DND-41 (cell line): ENCODE measurements at places on chromosomes 7 and 10.

DNA sequence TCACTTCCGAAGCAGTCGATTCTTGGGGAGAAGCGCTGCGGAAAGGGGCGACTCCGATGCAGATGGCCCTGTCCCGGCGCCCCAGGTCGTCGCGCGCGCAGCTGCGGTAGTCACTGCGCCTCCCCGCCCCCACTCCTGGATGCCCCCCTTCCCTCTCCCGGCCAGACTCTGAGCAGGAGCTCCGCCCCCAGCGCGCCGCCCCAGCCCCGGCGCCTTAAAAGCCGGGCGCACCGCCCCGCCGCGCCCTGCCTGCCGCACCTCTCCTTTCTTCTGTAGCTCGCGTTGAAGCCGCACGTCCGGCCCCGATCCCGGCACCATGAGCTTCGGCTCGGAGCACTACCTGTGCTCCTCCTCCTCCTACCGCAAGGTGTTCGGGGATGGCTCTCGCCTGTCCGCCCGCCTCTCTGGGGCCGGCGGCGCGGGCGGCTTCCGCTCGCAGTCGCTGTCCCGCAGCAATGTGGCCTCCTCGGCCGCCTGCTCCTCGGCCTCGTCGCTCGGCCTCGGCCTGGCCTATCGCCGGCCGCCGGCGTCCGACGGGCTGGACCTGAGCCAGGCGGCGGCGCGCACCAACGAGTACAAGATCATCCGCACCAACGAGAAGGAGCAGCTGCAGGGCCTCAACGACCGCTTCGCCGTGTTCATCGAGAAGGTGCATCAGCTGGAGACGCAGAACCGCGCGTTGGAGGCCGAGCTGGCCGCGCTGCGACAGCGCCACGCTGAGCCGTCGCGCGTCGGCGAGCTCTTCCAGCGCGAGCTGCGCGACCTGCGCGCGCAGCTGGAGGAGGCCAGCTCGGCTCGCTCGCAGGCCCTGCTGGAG lies at the start of gene INA:
TSS of gene INA (plus strand) at position 243 of the 817 bp plus-strand sequence. CDS start at position 317, 74 bp downstream.
- peak; percentile 55 for DNase-seq
- H3K27ac ChIP-seq, result no peak within 1 kb of the TSS
- H3K27me3 ChIP-seq, result peaks cover 6% of the 10 kb centered on the region
- peak within 1 kb of the TSS; percentile 7; the same call in 1 of the 2 replicates for H3K4me3 ChIP-seq
- H3K36me3 ChIP-seq, result no peaks in the 10 kb centered on the region

GRCh38 chr10:125708971-125709503 lies 10.5 kb upstream of the EDRF1 start:
- no peaks in the 10 kb centered on the region for H3K4me1 ChIP-seq
- H3K27me3 ChIP-seq, result peaks cover 6% of the 10 kb centered on the region
- H3K36me3 ChIP-seq, result no peaks in the 10 kb centered on the region
- no peak for DNase-seq
- no peak overlapping the region for H3K4me3 ChIP-seq

GRCh38 chr7:138324941-138325340 lies 135.1 kb upstream of the TRIM24 start:
- no peak overlapping the region for H3K27ac ChIP-seq
- H3K27me3 ChIP-seq, result no peaks in the 10 kb centered on the region

GRCh38 chr7:78039790-78040776 lies 241.5 kb downstream of the PHTF2 start:
- H3K4me1 ChIP-seq, result no peaks in the 10 kb centered on the region
- H3K36me3 ChIP-seq, result no peaks in the 10 kb centered on the region
- peak; percentile 54 for DNase-seq
- no peak overlapping the region for H3K27ac ChIP-seq
- no peak overlapping the region for H3K4me3 ChIP-seq
- peaks cover 11% of the 10 kb centered on the region for H3K27me3 ChIP-seq

GRCh38 chr7:42473099-42473498 lies 236.1 kb upstream of the GLI3 start:
- no peak overlapping the region for H3K27ac ChIP-seq
- DNase-seq, result no peak
- no peaks in the 10 kb centered on the region for H3K36me3 ChIP-seq
- H3K4me1 ChIP-seq, result no peaks in the 10 kb centered on the region

DNA sequence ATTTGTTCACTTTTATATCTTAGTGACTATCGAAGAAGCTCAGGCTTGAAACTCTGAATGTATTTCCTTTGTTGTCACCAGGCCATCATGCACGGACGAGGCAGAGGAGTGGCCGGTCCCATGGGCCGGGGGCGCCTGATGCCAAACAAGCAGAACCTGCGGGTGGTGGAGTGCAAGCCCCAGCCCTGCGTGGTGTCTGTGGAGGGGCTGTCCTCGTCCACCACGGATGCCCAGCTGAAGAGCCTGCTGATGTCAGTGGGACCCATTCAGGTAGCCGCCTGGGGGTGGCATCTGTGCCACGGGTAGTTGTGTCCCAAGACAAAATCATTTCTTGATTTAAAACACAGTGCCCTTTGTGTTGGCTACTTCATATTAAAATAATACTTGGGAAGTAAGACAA lies 45.9 kb downstream of the SHH start:
- no peak for DNase-seq
- H3K27ac ChIP-seq, result peak overlapping the region; percentile 97
- peaks cover 54% of the 10 kb centered on the region for H3K4me1 ChIP-seq
- peaks cover 77% of the 10 kb centered on the region for H3K36me3 ChIP-seq

GRCh38 chr7:70344726-70345125 lies 746.5 kb downstream of the AUTS2 start:
- DNase-seq, result no peak
- H3K36me3 ChIP-seq, result no peaks in the 10 kb centered on the region
- H3K27ac ChIP-seq, result no peak overlapping the region
- no peaks in the 10 kb centered on the region for H3K27me3 ChIP-seq
- H3K4me3 ChIP-seq, result no peak overlapping the region

- H3K27me3 ChIP-seq, result no peaks in the 10 kb centered on the region
- H3K4me1 ChIP-seq, result no peaks in the 10 kb centered on the region
- no peaks in the 10 kb centered on the region for H3K36me3 ChIP-seq
- no peak for DNase-seq
- no peak overlapping the region for H3K27ac ChIP-seq
Observed at GRCh38 chr10:124289851-124290795, 128.6 kb downstream of the OAT start.

- H3K27me3 ChIP-seq, result no peaks in the 10 kb centered on the region
- DNase-seq, result no peak
- H3K4me1 ChIP-seq, result no peaks in the 10 kb centered on the region
- H3K4me3 ChIP-seq, result no peak overlapping the region
- no peak overlapping the region for H3K27ac ChIP-seq
Observed at GRCh38 chr7:80885757-80886156, 33.1 kb downstream of the SEMA3C start.

DNA sequence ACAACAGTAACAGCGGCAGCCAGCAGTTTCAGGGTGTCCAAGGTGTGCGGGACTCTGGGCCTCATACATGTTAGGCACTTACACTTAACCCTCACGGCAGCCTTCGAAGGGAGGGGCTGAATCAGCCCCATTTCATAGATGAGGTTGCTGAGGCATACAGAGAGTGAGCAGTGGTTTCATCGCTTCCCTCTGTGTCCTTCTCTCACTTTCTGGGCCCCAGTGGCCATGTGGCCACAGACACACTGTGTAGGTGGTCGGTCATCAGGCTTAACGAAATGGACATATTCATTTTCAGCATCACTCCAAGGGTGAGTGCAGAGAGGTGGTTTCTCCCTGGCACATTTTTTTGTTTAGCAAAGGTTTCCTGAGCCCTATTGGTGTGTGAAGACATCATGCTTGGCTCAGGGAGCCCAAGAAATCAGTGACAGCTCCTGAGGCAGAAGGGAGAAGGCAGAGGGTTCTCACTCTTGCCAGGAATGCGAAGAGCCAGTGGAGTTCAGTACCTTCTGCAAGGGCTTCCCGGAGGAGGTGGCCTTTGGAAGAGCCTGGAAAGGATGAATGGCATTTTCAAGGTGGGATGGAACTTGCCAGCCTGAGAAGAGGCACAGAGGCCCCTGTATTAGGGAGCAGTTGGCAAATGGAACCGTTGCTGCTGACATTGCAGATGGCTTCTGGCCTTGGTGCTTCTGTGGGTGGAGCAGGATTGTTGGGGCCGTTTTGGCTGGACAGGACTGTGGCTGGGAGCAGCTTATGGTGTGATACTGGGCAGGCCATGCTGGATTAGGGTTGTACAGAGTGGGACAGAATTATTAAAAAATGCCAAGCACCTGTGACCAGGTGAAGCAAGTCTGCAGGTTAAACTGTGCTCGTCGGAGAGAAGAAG lies 61.7 kb upstream of the PPIF start:
- DNase-seq, result no peak
- H3K4me3 ChIP-seq, result no peak overlapping the region
- no peak overlapping the region for H3K27ac ChIP-seq
- no peaks in the 10 kb centered on the region for H3K4me1 ChIP-seq
- peaks cover 51% of the 10 kb centered on the region for H3K36me3 ChIP-seq

GRCh38 chr7:134368851-134369544 lies 52.3 kb upstream of the SLC35B4 start:
- no peak for DNase-seq
- peaks cover 4% of the 10 kb centered on the region for H3K27me3 ChIP-seq
- no peaks in the 10 kb centered on the region for H3K4me1 ChIP-seq

DNA sequence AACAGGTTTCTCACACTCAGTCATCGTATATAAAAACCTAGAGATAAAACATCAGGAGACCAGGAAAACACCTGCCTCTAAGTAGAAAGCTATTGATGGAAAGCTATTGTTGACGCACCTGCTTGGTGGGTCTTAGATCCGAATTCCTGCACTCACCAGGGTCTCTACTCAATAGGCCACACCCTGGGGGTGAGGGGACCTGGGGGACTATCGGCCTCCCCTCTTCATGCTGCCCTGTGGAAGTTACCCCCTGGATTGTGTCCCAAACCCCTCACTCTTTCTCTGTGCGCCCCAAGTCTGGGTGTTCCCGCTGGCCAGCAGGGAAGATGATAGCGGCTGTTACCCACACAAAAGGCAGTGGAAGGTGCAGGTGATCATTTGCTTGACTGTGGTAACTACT lies 313.0 kb downstream of the WDR37 start:
- H3K4me3 ChIP-seq, result no peak overlapping the region
- no peaks in the 10 kb centered on the region for H3K36me3 ChIP-seq
- H3K4me1 ChIP-seq, result no peaks in the 10 kb centered on the region
- H3K27ac ChIP-seq, result no peak overlapping the region

GRCh38 chr10:103861505-103861904 lies 6.1 kb upstream of the SH3PXD2A start:
- H3K27me3 ChIP-seq, result peaks cover 4% of the 10 kb centered on the region
- no peaks in the 10 kb centered on the region for H3K4me1 ChIP-seq
- H3K27ac ChIP-seq, result no peak overlapping the region
- DNase-seq, result no peak
- no peaks in the 10 kb centered on the region for H3K36me3 ChIP-seq

GRCh38 chr10:76554033-76554408 lies 1083.6 kb downstream of the KCNMA1 start:
- H3K4me1 ChIP-seq, result no peaks in the 10 kb centered on the region
- no peak overlapping the region for H3K27ac ChIP-seq
- DNase-seq, result no peak
- H3K27me3 ChIP-seq, result no peaks in the 10 kb centered on the region
- H3K36me3 ChIP-seq, result no peaks in the 10 kb centered on the region

- DNase-seq, result no peak
- H3K27me3 ChIP-seq, result no peaks in the 10 kb centered on the region
- H3K27ac ChIP-seq, result no peak overlapping the region
- no peak overlapping the region for H3K4me3 ChIP-seq
Observed at GRCh38 chr7:5525271-5526099, 101.9 kb upstream of the TNRC18 start.

DNA sequence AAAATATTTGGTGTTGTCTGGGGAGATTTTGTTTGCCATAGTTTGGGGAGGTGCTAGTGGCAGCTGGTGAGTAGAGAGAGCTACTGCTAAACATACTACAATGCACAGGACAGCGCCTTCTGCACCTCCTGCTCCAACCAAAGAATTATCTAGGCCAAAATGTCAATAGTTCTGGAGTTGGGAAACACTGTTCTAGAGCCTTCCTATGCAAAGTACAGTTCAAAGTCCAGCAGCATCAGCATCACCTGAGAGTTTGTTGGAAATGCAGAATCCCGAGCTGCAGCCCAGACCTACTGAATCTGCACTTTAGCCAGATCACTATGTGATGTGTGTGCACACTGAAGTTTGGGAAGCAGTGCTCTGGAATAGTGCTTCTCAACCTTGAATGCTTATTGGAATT lies 290.7 kb downstream of the TCF7L2 start:
- no peaks in the 10 kb centered on the region for H3K27me3 ChIP-seq
- H3K36me3 ChIP-seq, result no peaks in the 10 kb centered on the region
- no peak overlapping the region for H3K4me3 ChIP-seq
- H3K4me1 ChIP-seq, result peaks cover 9% of the 10 kb centered on the region
- no peak overlapping the region for H3K27ac ChIP-seq

- peak; percentile 4 for DNase-seq
- no peaks in the 10 kb centered on the region for H3K27me3 ChIP-seq
- no peak overlapping the region for H3K4me3 ChIP-seq
- peaks cover 51% of the 10 kb centered on the region for H3K4me1 ChIP-seq
Observed at GRCh38 chr10:129758207-129759021, 205.7 kb downstream of the EBF3 start.

- no peaks in the 10 kb centered on the region for H3K36me3 ChIP-seq
- no peak overlapping the region for H3K4me3 ChIP-seq
- H3K27me3 ChIP-seq, result no peaks in the 10 kb centered on the region
Observed at GRCh38 chr7:121643320-121643719, 229.6 kb upstream of the PTPRZ1 start.

DNA sequence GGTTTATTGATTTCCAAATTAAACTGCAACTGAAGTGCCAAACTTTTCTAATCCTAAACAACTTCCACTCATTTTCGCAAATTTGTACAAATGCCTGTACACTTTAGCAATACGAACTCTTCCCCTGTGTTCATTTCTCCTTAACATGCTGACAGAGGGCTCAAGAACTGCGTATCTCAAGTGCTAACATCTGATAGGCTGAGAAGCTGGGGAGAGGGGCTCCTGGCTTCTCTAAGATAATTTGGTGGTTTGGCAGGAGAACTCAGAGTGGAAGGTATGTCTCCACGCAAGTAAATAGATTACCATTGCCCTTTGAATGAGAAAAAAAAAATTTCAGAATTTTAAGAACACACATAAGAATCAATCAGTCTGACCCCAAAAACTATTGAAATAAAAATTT lies 53.3 kb upstream of the ANLN start:
- DNase-seq, result no peak
- H3K4me3 ChIP-seq, result no peak overlapping the region
- H3K27ac ChIP-seq, result no peak overlapping the region
- H3K4me1 ChIP-seq, result no peaks in the 10 kb centered on the region
- H3K36me3 ChIP-seq, result no peaks in the 10 kb centered on the region

DNA sequence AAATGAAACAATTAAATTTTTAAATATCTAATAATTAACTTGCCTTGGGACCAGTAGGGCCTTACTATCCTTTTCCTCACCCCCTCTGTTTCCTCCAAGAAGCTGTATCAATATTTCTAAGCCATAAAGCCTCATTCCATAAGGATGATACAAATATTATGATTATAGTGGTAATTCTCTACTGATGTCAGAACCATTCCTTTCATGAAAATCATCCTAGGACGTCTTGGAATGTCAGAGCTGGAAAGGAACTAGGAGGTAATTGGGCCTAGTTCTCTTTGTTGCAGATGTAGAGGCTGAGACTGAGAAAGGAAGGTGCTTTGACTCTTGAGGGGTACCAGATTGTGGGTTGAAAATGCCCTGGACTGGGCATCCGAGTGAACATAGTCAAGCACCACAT lies 766.7 kb upstream of the GHITM start:
- H3K27me3 ChIP-seq, result no peaks in the 10 kb centered on the region
- no peak for DNase-seq
- H3K27ac ChIP-seq, result no peak overlapping the region
- no peaks in the 10 kb centered on the region for H3K4me1 ChIP-seq

- H3K4me1 ChIP-seq, result no peaks in the 10 kb centered on the region
- peaks cover 3% of the 10 kb centered on the region for H3K27me3 ChIP-seq
- no peak overlapping the region for H3K27ac ChIP-seq
- H3K36me3 ChIP-seq, result no peaks in the 10 kb centered on the region
- H3K4me3 ChIP-seq, result no peak overlapping the region
Observed at GRCh38 chr7:3292694-3293093, 8.4 kb upstream of the SDK1 start.
